ENCODE measurements at places on chromosomes 2 and 18. TPM values are rescaled to one million over a fixed set of nuclear protein-coding genes. Genes with fewer than 3 reads are reported as not detected.

The FMNL2 gene
- total RNA-seq = 29.1 TPM

The KCNE4 gene
- total RNA-seq = 0.34 TPM

The SAG gene
- not detected for total RNA-seq

DNA sequence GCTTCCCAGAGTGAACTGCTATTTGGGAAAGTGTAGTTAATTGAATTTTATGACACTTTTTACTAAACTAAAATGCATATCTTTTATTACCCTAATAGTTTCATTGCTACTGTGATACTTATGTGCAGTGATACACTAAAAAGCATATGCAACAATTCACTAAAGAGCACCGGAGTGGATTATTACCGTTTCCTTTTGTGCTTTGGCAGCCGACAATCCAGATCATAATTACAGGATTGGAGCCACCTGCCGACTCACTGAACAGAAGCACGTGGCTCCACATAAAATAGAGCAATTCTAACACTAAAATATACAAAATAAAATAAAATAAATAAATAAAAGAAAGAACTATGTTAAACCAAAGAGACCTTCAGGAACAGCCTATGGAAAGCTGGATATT is 583.4 kb downstream of the NRXN1 start:
- H3K4me1 ChIP-seq = no peaks in the 10 kb centered on the region
- H3K27ac ChIP-seq = no peak overlapping the region
- H3K27me3 ChIP-seq = no peaks in the 10 kb centered on the region

GRCh38 chr18:7482342-7482741 is 84.8 kb upstream of the PTPRM start:
- H3K36me3 ChIP-seq = no peaks in the 10 kb centered on the region
- no peaks in the 10 kb centered on the region for H3K27me3 ChIP-seq
- no peaks in the 10 kb centered on the region for H3K4me1 ChIP-seq

GRCh38 chr2:121159291-121160071 is 125.5 kb downstream of the TFCP2L1 start:
- DNase-seq = no peak
- no peaks in the 10 kb centered on the region for H3K36me3 ChIP-seq
- H3K4me3 ChIP-seq = no peak overlapping the region
- H3K4me1 ChIP-seq = no peaks in the 10 kb centered on the region

All from astrocyte (in vitro differentiated cells and primary cell).